Cardiac fibroblast (primary cell): ENCODE measurements at places on chromosomes 5 and 9.

- no peak for DNase-seq
Measured at GRCh38 chr5:87103616-87104287, 163.9 kb upstream of the RASA1 start.

DNA sequence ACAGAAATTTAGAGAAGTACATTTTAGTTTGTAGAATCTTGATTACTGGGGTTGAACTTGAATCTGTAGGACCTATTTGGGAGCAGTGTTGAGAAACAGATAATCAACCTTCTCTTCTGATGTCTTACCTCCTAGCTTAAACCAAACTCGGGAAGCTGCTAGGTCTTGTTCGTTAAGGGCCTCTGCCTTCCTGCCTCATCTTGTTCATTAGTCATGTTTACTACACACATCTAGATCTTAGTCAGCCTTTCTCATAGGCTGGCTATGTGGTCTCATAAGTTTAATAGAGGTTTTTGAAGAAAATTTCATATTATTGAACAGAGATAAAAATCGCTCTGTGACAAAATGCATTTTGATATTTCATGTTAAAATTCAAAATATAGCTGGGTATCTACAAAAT, 331.0 kb upstream of the EDIL3 start:
- no peak for DNase-seq

- no peak for DNase-seq
Measured at GRCh38 chr5:76221311-76221710, 138.1 kb downstream of the SV2C start.

DNA sequence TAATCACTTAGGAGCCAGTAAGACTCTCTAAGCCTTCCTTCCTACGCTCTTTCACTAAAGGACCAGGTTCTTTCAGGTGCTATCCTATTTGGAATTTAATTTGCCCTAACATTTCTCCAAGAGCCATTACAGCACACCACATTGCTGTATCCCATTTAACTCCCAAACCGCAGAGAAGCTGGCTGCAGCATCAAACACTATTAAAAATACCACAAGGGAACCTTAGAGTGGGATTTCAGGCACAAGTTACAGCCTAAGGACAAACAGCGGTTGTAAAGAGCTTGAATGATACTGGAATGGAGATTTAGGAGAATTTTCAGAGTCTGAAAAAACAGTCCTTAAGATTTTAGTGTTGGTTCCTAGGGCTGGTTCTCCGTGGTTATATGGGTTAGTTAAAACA, 566.4 kb downstream of the RAB3C start:
- no peak for DNase-seq

DNA sequence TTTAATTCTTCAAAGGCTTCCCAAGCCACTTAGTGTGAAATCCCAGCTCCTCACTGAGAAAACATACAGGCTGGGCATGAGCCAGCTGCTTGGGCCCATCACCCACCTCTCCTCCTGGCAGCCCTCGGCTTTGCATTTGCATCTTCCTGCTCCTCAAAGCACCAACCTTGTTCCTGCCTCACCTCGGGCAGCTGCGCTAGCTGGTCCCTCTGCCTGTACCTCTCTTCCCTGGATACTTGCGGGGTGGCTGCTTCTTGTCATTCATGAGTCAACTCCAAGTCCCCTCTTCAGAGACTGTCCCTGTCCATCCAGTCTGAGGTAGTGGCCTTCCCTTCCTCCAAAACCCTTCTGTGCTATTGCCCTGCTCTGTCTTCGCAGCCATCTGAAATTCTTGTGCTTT, 116.1 kb upstream of the CXCL14 start:
- no peak for DNase-seq

DNA sequence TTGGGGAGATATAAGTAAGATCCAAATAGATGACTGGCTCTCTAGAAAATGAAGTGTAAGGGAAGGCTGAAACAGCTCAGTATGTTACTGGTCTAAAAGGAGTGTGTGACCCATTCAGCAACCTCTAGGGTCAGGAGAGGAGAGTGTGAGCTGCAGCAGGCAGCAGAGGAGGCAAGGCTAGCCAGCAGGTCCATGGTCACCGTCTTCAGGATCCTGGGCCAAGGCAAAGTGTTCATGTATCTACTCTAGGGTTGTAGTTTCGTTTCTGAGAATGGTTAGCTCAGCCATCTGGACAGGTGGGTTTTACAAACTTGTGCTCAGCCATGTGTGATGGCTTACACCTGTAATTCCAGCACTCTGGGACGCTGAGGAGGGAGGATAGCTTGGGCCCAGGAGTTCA, 13.7 kb downstream of the MYO10 start:
- no peak for DNase-seq

DNA sequence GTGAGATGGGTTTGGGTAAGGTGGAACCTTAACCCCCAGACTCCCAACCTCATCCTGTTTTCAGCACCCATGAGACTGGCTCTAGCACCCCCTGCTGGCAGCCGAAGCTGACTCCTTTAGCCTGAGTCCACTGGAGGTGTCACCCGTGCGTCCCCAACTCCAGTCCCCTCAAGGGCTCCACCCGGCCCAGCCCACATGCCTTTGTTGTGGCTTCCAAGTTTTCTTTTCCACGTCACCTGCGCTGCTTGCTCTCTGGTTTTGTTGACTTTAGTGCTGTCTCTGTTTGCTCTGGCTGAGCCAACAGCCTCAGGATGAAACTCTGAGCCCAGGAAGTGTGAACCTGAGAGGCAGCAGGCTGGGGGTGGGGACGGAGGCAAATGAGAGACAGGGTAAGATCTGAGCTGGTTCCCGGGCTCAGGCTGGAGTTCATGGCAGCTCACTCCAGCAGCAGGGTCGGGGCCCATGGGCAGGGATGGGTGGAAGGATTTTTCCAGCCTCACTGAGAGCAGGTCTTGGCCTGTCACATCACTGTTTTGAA, 13.2 kb upstream of the AQP7 start:
- DNase-seq, result peak; percentile 52

GRCh38 chr5:152226191-152226590, 178.9 kb downstream of the NMUR2 start:
- DNase-seq, result no peak

GRCh38 chr9:123996731-123997421, 14.7 kb upstream of the LHX2 start:
- DNase-seq, result peak; percentile 31

DNA sequence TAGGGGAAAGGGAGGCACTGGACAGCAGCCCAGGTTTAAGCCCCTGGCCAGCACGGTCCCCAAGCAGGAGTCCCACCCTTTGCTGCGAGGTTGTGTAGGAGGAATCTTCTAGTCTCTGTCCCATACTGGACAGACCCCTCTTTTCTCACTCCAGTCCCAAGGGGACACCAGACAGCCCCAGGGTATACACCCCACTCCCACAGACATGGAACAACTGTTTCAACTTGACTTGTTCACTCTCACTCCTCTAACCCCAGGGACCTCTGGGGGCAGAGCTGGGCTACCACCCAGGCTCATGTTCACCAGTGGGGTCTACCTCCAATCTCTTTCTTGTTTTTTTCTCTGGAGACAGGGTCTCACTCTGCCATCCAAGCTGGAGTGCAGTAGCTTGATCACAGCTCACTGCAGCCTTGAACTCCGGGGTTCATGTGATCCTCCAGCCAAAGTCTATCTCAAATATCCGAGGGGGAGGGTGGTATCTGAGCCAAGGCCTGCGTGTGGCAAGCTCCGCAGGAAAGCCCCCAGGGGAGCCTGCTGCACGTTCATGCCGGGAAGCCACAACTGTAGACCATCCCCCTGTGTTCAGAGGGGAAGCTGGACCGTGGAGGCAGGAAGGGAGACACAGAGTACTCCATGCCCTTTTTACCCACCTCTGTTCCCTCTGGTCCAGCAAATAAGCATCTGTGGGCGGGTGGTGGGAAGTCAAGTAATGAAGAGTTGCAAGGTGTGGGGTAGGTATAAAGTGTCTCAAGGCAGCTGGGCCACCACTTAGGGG, 1.8 kb downstream of the PTGES2 start:
- DNase-seq, result peak; percentile 44
